ENCODE measurements at places on chromosomes 1 and 21.

- no peak for DNase-seq
These were observed 184.0 kb upstream of the C1orf87 start for GRCh38 chr1:60257531-60257930.

- DNase-seq = no peak
These were observed 111.5 kb downstream of the ETS2 start for GRCh38 chr21:38917043-38917774.

DNA sequence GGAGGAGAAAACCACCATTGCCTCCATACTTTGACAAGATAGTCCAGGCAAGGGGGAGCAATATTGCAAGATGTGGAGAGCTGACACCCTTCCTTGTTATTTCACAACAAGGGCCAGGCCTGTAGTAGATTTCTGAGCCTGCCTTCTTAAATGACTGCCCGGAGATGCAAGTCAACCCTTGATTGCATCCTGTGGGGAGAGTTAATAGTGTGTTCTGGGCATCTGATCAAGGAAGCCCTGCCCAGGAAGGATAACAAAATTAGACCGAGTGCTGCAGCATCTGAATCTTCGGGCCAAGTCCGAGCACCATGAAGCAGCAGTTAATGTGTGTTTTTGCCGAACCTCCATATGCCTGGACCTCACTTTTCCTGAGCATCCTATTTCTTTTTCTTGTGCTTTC lies 382.3 kb downstream of the PRDM2 start:
- no peak for DNase-seq

GRCh38 chr1:207034208-207034607 lies 1.7 kb upstream of the C1orf116 start:
- DNase-seq = no peak

DNA sequence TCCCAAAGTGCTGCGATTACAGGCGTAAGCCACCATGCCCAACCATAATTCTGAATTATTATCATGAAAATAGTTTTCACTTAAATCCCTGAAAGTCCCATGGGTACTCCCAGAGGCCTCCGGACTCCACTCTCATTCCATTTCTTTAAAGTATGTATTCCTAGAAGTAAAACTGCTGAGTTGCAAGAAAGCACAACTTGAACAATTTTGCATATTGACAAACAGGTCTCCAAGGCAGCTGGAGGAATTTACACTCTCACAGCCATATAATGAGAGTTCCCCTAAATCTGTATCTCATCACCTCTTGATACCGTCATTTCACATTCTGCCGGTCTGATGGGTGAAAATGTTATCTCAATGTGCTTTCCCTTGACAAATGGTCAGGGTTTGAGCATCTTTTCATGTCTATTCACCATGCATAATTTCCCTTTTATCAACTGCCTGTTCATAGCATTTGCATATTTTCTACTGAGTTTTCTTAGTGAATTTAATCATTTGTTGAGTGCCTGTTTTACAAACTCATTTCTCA lies 129.4 kb downstream of the SMYD3 start:
- DNase-seq = no peak

GRCh38 chr1:223726380-223727001 lies 14.2 kb downstream of the CAPN2 start:
- DNase-seq = peak; percentile 79

DNA sequence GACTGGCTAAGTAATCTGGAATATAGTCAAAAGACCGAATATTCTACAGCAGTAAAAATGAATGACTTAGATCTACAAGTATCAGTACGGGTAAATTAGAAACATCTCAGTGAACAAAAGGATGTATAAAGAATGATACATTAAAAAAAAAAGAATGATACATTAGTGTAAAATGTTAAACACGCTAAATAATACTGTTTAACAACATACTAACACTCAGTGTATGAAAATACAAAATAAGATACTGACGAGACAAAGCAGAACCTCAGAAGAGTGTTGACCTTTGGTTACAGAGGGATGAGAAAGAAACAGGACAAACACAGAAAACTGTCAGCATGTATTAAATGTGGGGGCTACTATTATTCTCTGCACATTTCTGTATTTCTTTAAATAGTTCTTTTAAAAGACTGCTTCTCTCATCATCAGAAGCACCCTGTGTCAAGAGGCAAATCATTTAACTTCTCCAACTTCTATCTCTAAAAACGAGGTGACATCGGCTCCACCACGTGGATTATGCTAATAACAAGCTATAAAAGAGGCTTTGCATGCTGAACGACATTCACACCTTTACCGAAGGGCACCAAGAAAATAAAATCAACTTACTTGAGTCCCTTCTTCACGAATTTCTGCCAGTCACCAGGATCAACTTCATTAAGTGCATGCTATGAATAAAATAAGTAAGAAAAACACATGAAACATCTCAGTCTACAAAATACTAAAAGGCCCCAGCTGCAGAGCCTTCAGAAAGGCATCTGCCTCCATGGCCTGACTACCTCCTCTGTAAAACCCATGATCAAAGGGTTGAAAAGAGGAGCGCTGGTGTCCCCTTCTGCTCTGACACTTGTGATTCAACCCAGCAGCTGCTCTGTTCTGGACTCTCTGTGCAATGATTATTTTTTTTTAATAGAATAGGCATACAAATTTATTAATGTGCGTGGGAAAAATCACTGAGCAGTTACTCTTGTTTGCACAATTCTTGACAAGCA lies 42.5 kb downstream of the MRAP start:
- DNase-seq = no peak

- no peak for DNase-seq
These were observed 128.5 kb downstream of the ZNF281 start for GRCh38 chr1:200281201-200281835.

GRCh38 chr21:16620786-16621320 lies 891.1 kb downstream of the USP25 start:
- DNase-seq = no peak

DNA sequence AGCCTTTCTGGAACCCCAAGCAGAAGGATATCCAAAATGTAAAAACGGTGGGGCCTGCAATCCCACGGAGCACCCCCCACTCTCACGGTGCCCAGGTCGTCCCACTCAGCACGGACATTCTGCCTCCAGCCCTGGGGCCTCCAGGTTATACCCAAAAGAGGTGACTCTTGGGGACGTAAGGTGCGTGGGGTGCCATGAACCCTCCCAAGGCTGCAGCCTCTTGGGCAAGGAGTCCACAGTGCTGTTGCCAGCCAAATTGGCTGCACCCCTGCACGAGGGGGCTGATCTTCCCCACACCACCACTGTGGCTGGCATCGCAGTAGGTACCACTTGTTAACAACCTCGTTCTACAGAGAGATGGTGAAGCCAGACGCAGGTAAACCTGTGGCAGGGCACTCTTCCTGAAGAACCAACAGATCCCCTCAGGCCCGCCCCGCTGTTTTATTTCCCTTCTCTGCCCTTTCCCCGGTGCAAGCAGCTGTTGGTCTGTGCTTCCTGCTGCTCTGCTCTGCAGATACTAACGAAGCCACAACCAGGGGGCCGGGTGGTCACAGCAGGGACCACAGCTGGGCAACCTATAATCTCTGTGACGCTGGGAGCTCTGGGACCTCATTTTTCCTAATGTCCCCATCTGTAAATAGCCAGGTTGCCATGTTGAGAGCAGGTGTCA lies 8.7 kb downstream of the TFF3 start:
- no peak for DNase-seq

- no peak for DNase-seq
These were observed 1.0 kb downstream of the NCDN start for GRCh38 chr1:35558374-35559316.

DNA sequence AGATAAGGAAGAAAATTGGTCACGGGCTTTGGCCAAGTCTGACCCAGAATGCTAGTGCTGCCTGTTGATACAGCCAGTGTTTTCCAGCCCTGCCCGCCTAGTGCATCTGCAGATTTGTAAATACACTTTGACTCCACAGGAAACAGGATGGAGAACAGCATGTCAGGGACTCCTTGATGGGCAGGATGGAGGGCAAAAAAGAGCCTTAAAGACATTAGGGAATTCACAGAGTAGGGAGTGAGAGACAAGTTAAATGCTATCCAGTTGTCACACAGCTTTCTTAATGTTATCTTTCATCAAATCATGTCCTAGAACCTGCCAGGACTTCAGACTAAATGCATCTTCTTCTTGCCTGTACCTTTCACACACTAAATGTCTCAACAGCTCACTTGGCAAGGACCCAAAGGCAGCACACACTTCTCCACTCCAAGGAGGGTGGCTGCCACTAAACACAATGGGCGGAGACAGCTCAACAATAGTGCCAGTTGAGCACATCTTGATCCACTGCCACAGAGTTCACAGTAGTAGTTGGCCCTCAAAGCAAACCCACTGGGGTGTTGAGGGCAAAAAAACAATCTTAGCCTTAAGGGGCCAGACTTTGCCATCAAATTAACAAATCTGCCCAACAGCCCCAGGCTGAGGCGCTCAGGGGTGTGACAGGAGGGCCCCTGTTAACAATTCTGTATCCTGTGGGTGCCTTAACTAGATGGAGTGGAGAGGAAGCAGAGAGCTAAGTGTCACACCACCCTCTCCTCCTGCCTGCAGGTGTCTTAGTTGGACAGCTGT lies 2.7 kb downstream of the HIVEP3 start:
- no peak for DNase-seq

DNA sequence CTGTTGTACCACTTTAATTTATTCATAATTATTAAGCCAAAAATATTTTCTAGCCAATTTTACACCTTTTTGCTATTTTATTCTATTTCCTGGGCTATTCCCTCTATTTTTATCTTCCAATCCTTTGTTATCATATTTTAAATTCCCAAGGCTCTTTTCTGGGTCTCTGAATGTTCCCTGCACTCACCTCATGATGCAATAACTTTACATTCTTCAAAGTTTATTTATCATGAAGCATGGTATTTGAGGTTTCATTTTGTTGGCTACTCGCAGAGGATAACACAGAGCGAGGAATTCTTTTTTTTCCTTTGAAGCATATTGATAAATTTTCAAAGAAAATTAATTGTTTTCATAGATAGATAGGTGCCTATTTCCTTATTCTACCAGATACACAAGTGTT lies 489.8 kb upstream of the TMPRSS15 start:
- DNase-seq = no peak

- DNase-seq = no peak
These were observed 150.8 kb downstream of the TGFB2 start for GRCh38 chr1:218495931-218496330.

- no peak for DNase-seq
These were observed 613.3 kb downstream of the AJAP1 start for GRCh38 chr1:5267603-5268235.

DNA sequence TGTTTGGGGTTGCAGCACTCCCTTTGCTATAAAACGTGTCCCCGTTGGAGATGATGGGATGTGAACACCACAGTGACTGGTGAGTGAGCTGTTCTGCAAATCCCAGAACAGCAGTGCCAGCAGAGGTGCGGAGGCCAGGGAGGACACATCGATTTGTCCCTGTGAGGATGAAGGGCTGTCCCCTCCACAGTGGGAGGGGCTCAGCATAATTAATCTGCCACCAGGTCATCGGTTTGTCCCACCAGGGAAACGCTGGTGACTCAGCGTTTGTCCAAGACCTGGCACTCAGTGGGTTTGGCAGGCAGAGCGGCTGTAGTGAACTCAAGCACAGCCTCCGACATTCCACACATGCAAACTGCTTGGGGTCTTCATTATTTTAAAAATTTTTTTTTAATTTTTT lies 22.8 kb upstream of the PDE9A start:
- no peak for DNase-seq

- no peak for DNase-seq
These were observed 59.6 kb downstream of the RPS6KC1 start for GRCh38 chr1:213110349-213111300.

DNA sequence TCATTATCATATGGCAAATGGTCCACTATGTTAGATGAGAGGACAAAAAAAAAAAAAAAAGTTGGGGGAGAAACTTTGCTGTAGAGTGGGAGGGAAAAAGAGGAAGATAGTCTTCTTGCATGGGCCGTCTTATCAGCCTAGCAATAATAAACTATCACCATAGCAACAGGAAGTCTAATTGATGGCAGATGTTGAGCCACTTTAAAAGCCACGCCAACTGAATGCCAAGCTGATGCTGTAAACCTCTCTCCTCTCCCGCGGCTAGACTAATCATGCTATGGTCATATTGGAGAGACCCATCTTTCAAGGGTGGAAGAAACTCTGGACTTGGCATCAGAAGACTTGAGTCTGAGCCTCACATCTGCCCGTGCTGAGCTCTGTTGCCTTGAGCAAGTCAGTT lies 122.2 kb upstream of the HOOK1 start:
- DNase-seq = no peak

DNA sequence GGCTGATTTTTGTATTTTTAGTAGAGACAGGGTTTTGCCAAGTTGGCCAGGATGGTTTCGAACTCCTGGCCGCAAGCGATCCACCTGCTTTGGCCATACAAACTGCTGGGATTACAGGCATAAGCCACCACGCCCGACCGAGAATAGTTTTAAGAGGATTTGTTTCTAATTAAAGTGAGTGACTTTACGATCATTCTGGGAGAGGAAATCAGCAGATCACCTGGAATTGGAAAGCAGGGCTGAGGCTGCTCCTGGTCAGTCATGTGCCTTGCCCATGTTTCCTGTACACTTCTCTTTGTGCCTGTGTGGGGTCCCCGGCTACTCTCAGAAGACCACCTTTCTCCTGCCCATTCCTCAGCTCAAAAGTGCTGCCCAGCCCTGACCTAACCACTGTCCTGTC lies 33.9 kb downstream of the ZBTB8B start:
- no peak for DNase-seq

DNA sequence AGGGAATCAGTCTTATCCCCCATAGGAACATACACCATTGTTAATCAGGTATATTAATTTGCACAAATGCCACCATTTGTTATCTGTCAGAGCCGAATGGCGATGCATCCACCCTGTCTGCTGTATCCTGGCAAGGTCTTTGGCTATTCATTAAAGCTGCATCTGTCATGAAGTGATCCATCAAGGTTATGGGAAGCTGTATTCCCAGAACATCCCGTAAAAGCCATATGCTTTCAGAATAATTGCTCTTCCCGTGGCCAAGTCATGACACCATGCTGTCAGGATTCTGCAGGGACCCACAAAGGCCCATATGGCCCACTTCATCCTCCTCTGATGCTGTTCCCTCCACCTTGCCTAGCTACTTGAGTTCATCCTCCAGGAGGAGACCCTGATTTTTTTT lies 103.9 kb downstream of the RAVER2 start:
- no peak for DNase-seq

GRCh38 chr1:116772648-116773045 lies 18.4 kb downstream of the CD2 start:
- DNase-seq = no peak
